ENCODE measurements at places on chromosomes 1 and 21. TPM values are rescaled to one million over a fixed set of nuclear protein-coding genes. Genes with fewer than 3 reads are reported as not detected.

The TTF2 gene
- polyA plus RNA-seq = 8.8 TPM

DNA sequence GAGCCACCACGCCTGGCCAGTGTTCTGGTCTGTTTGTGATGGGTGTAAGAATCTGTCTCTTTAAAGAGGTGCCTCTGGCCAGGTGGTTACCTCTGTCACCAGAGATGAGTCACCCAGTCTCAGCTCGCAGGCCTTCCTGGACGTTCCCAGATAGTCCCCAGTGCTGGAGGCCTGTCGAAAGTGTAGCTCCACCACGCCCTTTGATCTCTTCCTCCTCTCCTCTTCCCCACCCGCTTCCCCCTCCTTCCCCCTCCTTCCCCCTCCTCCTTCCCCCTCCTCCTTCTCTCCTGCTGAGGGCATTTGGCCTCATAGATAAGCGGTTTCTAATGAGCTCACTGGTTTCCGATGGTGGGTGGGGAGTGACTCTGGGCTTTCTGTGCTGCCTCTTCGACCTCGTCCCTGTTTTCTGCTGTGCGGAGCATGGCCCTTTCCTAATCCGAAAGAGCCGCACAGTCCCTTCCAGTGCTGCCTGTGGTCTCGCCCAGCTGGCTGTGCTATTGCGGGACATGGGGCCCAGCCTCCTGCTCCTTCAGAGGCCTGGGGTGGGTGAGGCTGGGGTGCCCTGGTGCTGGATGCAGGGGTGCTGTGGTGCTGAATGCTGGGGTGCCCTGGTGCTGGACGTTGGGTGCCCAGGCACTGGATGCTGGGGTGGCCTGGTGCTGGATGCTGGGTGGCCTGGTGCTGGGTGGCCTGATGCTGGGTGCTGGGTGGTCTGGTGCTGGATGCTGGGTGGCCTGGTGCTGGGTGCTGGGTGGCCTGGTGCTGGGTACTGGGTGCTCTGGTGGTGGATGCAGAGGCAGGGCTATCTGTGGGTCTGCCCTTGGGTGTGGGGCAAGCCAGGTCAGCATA lies 19.2 kb downstream of the AGPAT3 start:
- H3K27me3 ChIP-seq = no peaks in the 10 kb centered on the region
- no peak overlapping the region for H3K4me3 ChIP-seq
- no peaks in the 10 kb centered on the region for H3K36me3 ChIP-seq
- peak; percentile 41 for DNase-seq
- H3K27ac ChIP-seq = peak overlapping the region; percentile 21
- H3K4me1 ChIP-seq = peaks cover 7% of the 10 kb centered on the region

The CLCA1 gene
- polyA plus RNA-seq = not detected

- no peaks in the 10 kb centered on the region for H3K27me3 ChIP-seq
- no peak overlapping the region for H3K4me3 ChIP-seq
- no peaks in the 10 kb centered on the region for H3K36me3 ChIP-seq
- H3K27ac ChIP-seq = no peak overlapping the region
- no peak for DNase-seq
These were observed 503.4 kb downstream of the NEGR1 start for GRCh38 chr1:71778940-71779339.

DNA sequence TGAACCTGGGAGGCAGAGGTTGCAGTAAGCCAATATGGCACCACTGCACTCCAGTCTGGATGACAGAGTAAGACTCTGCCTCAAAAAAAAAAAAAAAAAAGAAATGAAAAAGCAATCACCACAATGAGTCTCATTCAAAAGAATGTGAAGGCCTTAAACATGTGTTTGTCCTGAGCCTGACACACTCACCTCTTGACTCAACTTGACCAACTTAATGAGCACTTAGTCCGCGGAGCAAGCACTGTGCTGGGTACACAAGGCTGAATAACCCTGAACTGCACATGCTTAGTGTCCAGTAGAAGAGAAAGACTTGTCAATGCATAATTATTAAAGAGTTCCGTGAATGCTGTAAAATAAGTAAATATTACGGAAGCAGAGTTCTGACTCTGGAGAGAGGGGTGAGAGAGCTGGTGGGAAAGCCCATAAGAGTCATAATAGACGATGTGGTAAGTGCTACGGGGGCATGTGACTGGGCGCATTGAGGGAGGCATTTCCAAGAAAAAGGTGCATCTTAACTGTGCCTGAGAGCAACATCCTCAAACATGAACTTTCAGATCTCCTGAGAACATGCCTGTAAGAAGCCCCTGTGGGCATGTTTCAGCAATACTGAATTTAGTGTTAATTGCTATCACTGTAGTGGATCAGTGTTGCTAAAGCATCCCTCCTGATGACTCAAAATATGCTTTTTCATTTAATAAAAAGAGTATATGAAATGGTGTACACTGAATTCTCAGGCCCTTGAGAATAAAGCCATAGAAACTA lies 27.2 kb downstream of the MCOLN2 start:
- H3K4me1 ChIP-seq = no peaks in the 10 kb centered on the region
- H3K27me3 ChIP-seq = peaks cover 28% of the 10 kb centered on the region
- no peak for DNase-seq
- no peaks in the 10 kb centered on the region for H3K36me3 ChIP-seq

Measured in endothelial cell of umbilical vein (primary cell).